ENCODE measurements at places on chromosomes 1 and 21.

DNA sequence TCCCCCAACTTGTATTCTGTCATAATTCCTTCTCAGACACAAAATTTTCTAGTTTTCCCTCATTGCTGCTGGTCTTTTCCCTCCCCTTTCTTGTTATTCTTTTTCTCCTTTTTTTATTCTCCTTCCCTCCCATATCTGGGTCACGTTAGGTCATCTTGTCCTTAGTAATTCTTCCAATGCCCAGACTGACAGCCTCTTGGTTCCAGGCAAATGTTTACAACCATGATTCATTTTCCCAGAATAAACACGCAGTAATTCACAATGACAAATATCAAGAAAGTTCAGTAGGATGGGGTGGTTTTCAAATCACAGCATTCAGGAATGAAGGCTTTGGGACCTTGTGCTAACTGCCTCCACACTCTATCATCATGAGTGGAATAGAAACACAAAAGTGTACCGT lies 25.2 kb downstream of the NHLH2 start:
- no peak for DNase-seq

- no peak for DNase-seq
Observed at GRCh38 chr1:113321771-113322387, 68.4 kb upstream of the MAGI3 start.

DNA sequence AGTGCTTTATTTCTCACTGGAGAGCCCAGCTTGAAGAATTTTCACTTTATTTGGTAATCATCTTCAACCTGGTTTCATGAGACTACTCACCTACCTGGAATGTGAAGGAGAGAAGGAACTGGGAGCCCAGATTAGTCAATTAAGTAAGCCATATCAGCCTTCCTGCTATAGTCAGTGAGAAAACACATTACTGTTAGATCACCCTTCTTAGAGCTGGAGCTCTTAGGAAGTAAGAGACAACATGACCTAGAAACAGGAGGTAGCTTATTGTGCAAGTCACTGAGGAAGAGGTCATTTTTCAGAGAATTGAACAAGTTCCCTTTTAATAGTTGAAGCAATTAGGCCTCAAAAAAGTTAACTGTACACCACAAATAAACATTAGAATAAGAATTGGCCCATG lies 49.2 kb upstream of the TEKT2 start:
- no peak for DNase-seq

DNA sequence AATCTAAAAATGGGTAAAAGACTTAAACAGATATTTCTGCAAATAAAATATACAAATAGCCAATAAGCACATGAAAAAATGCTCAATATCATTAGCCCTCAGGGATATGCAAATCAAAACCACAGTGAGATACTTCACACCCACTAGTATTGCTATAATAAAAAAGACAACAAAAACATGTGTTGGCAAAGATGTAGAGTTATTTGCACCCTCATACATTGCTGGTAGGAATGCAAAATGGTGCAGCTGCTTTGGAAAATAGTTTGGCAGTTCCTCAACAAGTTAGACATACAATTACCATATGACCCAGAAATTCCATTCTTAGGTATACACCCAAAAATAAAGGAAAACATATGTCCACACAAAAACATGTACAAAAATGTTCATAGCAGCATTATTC lies 30.2 kb downstream of the ZZZ3 start:
- no peak for DNase-seq

DNA sequence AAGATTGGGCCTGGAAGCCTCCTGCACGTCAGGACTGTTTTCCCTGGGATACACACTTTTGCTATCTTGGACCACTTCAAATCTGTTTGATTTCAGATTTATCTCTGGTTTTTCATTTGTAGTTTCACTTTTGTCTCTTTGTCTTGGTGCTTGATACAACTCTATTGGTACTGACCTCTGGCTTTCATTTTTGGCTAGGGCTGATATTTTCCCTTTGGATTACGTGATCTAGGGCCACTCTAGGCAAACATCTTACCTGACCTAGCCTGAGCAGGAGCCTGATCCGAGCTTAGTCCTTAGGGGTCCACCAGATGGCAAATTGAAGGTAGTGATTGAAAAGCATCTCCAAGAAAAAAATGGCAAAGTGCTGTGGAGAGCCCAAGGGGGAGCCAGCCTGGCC lies 39.6 kb downstream of the ZBTB18 start:
- DNase-seq: no peak

DNA sequence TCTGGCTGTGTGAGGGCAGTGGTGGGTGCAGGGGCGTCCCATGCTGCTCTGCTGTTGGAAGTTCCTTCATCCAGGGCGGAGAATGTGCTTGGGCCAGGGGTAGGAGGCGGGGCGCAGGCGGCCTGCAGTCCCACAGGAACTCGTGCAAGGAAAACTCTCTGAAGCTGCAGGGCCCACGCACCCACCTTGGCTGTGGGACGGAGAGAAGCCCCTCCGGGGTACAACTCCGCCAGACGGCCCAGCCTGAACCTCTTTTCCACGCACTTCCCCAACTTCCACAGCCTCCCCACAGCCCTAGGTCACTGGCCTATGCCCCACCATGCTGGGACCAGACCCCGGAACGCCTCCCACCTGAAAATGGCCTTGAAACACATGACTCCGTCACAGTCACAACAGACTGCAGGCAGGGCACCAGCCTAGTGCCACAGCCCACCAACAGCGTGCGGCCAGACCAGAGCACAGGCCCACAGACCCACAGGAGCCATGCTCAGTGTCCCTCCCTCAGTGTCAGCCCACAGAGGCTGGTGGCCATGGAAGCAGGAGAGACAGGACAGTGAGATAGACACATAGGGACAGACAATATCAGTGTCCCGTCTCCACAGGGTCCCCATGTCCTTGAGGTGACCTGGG lies 47.8 kb downstream of the WNT9A start:
- no peak for DNase-seq

DNA sequence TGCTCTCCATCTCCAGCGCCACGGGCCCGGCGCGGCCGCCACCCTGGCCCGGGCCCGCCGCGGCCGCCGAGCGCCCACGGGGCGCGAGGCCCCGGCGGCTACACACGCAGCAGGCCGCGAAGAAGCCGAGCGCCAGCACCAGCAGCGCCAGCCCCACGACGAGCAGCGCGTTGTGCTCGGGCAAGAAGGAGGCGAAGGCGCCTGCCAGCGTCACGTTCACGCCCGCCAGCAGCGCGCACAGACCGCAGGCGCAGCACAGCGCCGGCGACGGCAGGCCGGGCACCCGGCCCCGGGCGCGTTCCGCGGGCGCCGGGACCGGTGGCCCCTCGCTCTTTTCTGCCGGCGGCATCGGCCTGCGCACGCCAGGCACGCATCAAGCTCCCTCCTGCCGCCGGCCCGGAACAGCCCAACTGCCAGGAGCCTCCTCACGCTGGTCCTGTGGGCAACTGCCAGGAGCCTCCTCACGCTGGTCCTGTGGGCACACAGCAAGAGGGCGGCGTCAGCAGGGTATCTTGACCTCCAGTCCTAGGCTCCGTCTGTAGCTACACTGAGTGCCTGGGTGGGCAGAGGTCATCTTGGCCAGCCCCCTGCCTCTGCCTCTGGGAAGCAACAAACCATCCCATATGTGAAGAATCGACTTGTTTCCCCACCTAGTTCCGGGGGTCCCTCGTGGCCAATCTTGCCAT lies 18.1 kb downstream of the KNCN start:
- peak; percentile 19 for DNase-seq

GRCh38 chr1:68232289-68233148 lies at the start of gene WLS:
WLS (minus strand) TSS chr1:68232523; CDS start chr1:68232299, 224 bp downstream.
- peak; percentile 78 for DNase-seq

DNA sequence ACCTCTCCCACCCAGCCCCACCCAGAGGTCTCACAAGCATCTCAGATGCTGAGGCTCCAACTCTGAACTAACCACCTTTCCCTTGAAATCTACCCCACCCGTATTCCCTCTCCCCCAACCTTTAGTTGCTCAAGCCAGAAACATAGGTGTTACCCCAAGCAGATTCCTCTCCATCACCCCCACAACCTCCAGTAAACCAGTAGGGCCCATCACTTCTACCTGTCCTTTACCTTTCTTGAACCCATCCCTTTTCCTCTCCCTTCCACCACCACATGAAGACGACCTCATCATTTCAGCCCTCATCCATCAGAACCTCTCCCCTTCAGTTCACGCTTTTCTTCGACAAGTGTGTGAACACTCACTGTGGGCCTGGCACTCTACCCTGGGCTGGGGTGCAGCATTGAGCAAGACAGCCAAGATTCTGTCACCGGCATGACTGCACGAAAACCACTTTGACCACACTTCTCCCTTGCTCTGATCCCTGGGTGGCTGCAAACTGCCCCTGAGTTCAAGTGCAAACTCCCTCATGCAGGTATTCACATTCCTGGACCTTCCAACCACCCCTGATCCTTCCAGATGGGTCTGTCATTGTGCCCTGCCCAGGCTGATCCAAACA lies 65.5 kb upstream of the LAPTM5 start:
- DNase-seq: no peak

GRCh38 chr1:8090241-8090702 lies 64.2 kb upstream of the ERRFI1 start:
- DNase-seq: no peak

DNA sequence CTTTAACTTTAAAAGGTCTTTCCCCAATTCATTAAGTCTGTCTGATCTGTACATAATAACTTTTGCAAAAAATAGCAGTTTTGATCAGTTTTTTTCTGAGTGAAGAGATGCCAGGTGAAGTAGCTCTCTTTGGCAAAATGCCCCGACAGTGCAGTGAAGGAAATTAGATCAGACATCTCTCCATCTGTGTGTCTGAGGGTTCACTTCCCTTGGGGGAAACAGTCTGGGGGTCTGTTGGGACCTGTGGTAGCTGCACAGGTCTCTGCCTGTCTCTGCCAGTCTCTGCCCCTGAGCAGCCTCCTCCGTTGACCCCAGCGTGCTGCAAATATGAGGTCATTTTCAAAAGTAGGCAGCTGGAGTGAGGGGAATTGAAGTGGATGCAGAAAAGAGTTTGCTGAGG lies 54.5 kb downstream of the TBCE start:
- DNase-seq: no peak

DNA sequence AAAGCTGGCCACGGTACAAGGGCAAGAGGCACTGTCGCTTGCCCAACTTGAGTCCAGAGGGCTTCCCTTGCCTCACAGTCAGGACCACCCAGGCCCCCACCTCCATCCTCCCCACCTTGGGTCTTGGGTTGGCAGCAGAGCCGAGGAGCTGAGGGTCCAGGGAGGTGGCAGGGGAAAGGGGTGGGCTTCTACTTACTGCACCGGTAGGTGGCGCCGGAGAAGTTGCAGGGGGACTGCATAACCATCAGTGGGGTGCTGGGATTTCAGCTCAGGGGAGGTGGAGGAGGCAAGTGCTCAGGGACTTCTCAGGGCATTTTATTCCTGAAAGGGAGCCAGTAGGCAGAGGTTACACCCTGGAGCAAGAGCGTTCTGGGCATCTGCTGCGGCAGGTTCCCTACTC lies 44.0 kb downstream of the TRIM62 start:
- DNase-seq: peak; percentile 59

- DNase-seq: no peak
Observed at GRCh38 chr1:171352554-171352953, 38.6 kb downstream of the FMO4 start.

GRCh38 chr21:27326301-27326700 lies 359.4 kb upstream of the ADAMTS5 start:
- no peak for DNase-seq

- DNase-seq: no peak
Observed at GRCh38 chr1:199700551-199700950, 327.0 kb upstream of the NR5A2 start.

DNA sequence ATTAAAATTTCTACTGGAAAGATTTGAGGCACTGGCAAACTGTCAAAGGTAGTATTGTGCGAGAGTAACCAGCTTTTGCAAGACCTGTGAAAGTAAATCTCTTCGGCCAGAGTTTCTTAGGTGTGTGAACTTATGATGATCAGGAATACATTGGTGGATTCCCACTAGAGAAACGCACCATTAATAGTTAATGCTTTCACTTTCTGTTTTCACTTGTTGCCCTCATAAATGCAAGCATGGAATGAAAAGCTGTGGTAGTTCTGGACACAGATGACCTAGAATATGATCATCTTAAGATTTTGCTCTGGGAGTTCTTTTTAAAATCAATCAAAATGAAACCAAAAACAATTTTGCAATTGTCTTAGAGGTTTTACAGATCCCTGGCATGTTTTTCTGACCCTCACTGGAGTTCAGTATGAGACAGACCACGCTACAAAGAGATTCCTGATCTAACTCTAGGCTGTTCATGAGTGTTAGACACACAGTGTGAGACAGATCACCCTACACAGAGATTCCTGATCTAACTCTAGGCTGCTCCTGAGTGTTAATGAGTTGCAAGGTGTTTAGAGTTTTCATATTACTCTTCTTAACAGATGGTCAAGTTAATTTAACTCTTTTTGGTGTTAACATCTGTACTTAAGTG lies 98.8 kb downstream of the SDCCAG8 start:
- no peak for DNase-seq

DNA sequence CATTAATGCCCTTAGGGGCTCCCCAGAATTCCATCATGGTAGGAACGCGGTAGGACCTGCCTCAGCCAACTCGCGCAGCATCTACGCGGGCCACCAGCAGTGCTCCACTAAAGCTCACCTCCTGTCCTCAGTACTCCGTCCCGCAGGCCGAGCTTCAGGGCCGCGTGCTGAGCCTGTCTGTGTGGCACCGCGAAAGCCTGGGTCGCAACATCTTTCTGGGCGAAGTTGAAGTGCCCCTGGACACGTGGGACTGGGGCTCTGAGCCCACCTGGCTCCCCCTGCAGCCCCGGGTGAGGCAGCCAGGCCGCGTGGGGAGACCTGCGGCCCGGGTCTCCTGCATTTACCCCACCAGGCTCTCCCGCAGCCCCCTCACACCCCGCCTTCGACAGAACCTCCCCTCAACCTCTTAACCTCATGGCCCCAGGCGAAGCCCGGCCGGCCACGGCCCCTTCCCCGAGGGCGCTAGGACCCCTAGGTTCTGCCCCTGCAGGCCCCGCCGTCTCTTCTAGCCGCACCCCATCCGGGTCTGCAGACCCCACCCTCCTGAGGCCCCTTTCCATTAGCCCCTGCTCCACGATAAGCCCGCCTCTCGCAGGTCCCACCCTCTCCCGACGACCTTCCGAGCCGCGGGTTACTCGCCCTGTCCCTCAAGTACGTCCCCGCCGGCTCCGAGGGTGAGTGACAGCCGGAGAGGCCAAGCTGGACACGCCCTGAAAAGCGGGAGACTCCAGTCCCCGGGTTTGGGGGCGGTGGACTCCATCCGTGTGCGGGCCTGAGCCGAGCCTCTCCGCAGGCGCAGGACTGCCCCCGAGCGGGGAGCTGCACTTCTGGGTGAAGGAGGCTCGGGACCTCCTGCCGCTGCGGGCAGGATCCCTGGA lies 9.1 kb downstream of the SYTL1 start:
- DNase-seq: no peak

GRCh38 chr1:206506405-206507283 lies 687 bp upstream of the RASSF5 start:
- DNase-seq: no peak

- DNase-seq: peak; percentile 41
Observed at GRCh38 chr1:178189814-178190213, 95.9 kb downstream of the RASAL2 start.

Data from globus pallidus (tissue), 1 donor.